ENCODE measurements at places on chromosomes 6 and 20.

GRCh38 chr20:17852323-17852722 lies 116.3 kb downstream of the SNX5 start:
- DNase-seq, result no peak

GRCh38 chr6:1770968-1771723 lies 161.4 kb downstream of the FOXC1 start:
- DNase-seq, result no peak

DNA sequence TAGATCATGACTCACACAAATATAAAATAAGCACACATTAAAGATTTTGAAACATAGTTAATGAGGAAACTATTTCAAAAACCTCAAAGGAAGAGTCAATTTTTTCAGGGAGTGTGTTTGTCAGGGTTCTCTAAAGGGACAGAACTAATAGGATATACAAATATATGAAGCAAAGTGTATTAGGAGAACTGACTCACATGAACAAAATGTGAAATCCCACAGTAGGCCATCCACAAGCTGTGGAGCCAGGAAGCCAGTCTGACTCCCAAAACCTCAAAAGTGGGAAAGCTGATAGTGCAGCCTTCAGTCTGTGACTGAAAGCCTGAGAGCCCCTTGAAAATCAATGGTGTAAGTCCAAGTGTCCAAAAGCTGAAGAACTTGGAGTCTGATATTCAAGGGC lies 898.0 kb upstream of the EYS start:
- no peak for DNase-seq

DNA sequence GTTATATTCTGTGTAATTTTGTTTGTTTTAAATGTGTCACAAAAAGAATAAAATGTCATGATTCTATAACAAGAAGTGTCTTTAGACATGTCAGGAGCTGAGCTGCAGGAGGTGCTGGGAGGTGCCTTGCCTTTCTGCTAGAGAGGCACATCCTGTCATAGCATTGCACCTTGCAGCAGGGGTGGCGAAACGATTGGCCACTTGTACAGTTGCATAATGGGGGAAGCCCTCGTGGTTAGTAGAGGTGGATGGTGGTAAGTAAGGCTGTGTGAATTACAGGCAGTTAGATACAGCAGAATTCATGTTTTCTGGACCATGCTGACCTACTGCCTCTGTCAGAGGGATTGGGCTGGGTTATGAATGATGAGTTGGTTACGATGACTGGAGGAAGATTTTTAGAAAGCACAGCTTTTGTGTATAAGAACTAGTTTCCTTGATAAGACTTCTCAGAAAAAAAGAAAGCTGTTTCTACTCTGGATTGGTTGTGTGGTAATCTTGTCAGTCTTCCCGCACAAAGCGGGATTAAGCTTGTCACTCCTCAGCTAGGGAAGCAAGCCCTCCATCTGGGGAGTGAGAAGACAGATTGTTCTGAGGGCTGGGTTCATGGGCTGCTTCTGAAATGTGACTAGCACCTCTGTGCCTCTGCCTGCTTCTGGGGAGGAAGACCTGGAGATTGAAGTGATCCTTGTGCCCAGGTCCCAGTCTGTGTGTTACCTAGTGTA lies 74.9 kb downstream of the FOXO3 start:
- no peak for DNase-seq

DNA sequence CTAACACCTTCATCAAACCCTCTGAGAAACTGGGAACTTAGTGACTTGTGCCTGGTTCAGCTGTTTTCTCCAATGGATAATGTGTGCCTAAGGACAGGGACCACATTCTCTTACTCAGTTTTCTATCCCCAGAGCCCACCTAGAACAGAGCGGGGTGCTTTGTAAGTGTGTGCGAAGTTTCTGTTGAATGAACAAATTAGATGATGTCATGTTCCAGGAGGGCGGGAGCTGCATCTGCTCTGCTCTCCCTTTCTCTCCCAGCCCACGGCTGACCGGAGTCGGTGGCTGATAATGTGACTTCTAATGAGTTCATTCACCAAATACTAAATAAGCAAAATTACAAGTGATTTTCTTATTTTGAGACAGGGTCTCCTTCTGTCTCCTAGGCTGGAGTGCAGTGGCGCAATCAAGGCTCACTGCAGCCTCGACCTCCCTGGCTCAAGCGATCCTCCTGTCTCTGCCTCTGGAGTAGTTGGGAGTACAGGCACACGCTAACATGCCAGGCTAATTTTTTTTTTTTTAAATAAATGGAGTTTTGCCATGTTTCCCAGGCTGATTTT lies 60.7 kb upstream of the FNDC1 start:
- DNase-seq, result no peak

DNA sequence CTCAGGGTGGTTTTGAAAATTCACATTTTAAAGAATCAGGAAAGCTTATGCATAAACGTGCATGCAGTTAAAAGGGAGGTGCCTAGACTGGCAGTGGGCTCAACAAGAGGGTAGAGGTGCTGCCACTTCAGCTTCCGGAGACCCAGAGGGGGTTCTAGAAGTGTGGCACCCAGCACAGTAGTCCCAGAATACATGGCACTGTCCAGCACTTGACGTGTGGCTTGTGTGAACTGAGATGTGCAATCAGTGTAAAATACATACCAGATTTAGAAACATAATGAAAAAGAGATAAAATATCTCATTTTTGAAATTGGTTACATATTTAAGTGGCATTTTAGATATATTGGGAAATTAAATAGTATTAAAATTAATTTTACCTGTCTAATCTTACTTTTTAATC lies 89.3 kb downstream of the RIN2 start:
- no peak for DNase-seq

- DNase-seq, result no peak
Observed at GRCh38 chr6:147811913-147812629, 303.6 kb downstream of the SAMD5 start.

- no peak for DNase-seq
Observed at GRCh38 chr6:41284726-41285125, 1.8 kb downstream of the TREM1 start.

DNA sequence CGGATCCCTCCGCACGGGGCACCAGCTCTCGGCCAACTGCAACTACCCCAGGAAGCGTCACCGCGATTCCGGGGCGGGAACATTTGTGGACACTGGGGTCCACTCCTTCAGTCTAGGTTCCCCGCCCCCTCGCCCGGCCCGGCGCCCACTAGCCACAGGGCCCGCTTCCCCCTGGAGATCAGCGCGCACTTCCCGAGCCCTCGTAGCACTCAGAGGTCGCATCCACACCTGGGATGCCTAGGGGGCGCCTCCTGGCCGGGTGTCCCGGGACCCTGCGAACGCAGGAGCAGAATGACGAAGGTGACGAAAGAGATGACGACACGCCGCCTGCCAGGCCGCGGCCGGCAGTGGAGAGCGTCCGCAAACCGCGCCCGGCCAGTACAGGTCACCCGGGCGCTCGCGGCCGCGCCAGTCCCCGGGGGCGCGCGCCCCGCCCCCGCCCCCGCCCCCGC lies 309 bp upstream of the AIG1 start:
- peak; percentile 62 for DNase-seq

DNA sequence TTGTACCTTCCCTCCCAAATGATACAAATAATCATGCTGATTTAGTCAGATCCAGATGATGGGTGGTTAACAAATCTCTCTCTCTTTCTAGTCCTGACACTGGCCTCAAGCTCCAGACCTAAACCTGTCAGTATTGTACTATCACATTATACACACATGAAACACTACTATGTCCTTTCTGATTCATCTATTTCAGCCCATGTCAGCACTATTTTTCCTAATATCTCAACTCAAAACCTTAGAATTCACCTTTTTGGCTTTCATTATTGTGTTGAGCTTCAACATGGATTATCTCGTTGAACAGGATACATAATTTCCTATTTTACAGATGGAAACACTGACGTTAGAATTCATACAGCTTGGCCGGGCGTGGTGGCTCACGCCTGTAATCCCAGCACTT lies 3.5 kb downstream of the PIGU start:
- no peak for DNase-seq

GRCh38 chr6:56536536-56536935 lies 106.2 kb downstream of the DST start:
- DNase-seq, result no peak

DNA sequence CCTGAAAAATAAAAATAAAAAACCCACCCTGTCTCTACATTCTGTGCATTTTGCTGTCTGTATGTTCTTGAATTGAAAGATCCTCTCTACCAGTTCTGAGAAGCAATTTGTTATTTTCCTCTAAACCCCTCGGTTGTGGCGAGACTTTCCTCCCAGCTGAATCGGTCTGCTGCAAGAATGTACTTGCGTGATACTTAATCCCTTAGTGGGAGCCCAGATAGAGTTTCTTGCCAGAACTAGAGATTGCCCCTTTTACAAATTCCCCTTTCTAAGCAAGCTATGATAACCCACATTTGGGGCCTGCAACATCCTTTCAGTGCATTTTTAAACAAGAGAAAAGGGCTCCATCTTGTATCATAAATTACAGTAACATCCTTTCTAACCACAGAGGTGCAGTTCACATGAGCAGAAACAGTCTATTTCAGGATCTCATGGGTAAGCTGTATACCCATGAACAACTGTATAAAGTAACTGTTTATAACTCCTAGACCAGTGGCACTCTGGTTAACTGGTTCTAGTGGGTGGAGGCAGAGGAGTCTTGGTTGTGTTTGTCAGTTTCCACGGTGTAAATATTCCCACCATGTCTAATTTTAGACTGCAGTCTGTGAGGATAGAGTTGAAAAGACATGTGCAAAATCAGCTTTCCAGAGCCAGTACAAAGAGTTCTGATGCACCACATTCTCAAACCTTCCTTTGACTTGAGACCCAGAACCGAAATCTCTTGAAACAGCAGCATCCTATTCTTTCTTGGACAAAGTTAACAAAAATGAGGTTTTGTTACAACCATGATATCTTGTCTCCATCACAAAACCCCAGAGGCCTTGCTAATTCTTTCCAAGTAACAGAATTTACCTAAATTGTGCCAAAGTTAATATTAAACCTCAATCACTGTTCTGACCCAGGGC lies 113.1 kb upstream of the ZNF217 start:
- no peak for DNase-seq

GRCh38 chr6:1586256-1586655 lies 23.5 kb upstream of the FOXC1 start:
- DNase-seq, result no peak

GRCh38 chr20:9535449-9535848 lies 21.1 kb downstream of the LAMP5 start:
- no peak for DNase-seq

DNA sequence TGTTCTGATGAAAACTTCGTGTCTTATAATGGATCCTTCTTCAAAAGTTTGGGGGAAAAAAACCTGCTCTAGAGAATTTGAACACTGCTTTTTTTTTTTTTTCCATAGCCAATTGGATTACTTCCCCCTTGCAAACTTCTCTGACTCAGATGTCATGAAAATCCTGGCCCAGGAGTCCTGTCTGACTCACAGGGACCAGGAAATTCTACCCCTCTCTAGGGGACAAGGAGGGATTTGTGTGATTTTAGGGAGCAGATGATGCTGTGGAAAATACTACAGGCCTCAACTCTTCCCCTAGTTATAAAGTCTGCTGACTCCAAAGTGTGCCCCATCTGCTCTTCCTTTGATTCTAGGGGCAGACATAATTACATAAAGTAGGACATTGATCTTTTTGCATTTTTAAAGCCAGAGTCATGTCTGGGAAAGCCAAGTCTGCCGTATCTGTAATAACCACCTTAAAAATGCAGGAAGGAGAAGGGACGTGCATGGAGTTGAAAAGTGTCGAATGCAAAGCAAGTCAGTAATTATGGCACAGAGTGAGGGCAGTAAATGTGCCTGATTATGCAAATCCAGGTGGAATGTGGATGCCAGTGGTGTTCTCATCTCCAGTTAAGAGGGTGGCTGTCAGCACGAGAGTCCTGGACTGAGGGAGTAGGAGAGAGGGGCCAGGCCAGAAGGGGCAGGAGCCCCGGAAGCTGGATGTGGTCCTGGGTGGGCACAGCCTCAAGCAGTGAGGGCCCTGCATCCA lies 144.3 kb upstream of the SULF2 start:
- no peak for DNase-seq

DNA sequence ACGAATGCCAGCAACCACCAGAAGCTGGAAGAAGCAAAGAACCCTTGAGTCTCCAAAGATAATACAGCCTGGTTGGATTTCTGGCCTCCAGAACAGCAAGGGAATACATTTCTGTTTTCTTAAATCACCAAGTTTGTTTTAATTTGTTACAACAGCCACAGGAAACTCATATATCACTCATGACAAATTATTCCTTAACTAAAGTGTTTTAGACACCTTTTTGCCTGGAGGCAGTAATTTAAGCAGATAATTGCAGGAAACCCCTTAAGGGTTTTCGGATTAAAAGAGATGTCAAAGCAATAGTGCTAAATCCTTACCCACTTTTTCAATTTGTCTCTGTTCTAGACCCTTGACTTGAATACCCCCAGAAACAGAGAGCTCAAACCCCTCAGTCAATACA lies 1050.0 kb downstream of the EPHA7 start:
- no peak for DNase-seq

DNA sequence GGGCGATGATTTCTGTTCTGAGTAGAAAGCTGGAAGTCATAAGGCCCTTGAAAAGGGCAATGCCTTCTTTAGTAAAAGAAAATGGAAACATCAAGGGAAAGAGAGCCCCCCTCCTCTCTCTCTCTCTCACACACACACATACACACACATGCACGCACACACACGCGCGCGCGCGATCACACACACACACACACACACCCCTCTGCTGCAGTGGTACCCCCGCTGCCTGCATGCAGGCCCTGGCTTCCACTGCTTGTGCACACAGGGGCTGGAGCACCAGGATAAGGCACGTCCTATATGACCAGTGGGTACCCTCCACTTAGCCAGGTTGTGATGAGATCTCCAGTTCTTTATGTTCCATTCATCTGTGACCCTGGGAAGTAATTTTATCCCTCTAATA lies 300.9 kb downstream of the SLC35F1 start:
- no peak for DNase-seq

- DNase-seq, result no peak
Observed at GRCh38 chr6:170462366-170463020, 90.6 kb downstream of the PSMB1 start.

GRCh38 chr20:45440891-45441685 lies 25.1 kb downstream of the PIGT start:
- no peak for DNase-seq

DNA sequence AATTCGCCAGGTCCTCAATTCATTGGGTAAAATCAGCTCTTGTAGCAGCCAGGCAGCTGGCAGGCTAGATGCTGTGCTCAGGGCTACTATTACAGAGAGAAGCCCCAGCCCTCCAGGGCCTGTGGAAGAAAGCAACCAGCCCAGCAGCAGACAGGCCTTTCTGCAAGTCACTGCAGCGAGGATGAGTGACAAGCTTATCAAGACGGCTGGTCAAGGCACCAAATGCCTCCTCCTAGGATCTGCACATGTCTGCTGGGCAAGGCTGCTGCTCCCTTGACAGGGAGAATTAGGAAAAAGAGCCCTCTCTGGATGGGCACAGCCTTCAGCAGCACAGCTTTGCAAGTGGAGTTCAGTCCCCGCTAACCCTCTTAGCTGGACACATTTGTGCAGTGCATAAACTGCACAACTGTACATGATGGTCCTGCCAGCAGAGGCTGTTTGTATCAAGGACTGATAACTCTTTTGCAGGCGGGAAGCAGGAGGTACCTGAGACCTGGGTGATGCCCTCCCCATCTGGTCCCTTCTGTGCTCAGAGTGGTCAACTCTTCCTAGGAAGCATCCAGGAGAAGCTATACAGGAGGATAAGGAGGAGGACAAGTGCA lies 89.9 kb downstream of the CDC5L start:
- DNase-seq, result no peak

GRCh38 chr6:110628330-110628729 lies 151.9 kb upstream of the SLC22A16 start:
- no peak for DNase-seq

All from activated CD4-positive, alpha-beta T cell treated with anti-CD3 and anti-CD28 coated beads, Interleukin-2, amount 50 U/mL, for 4 hours (primary cell).